ENCODE measurements at places on chromosomes 2 and 18.

DNA sequence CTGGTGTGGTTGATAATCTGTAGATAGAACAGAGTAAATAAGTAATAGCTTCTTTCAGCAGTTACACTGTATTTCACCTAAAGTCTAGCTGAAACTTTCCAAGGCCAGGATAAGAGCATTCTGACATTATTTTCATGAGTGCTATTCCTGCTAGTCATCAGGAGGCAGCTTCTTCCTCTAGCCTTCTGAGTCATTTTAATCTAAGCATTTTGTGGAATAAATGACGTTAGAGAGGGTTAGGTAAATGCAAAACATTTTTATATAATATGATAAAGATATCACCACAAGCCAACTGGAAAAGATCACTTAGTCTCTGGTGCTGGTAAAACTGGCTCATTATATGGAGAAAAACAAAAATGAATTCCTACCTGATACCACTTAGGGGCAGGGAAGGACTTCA lies 138.5 kb downstream of the MEP1B start:
- DNase-seq, result no peak

- no peak for DNase-seq
These were observed 353.9 kb upstream of the SPHKAP start for GRCh38 chr2:228535396-228535795.

DNA sequence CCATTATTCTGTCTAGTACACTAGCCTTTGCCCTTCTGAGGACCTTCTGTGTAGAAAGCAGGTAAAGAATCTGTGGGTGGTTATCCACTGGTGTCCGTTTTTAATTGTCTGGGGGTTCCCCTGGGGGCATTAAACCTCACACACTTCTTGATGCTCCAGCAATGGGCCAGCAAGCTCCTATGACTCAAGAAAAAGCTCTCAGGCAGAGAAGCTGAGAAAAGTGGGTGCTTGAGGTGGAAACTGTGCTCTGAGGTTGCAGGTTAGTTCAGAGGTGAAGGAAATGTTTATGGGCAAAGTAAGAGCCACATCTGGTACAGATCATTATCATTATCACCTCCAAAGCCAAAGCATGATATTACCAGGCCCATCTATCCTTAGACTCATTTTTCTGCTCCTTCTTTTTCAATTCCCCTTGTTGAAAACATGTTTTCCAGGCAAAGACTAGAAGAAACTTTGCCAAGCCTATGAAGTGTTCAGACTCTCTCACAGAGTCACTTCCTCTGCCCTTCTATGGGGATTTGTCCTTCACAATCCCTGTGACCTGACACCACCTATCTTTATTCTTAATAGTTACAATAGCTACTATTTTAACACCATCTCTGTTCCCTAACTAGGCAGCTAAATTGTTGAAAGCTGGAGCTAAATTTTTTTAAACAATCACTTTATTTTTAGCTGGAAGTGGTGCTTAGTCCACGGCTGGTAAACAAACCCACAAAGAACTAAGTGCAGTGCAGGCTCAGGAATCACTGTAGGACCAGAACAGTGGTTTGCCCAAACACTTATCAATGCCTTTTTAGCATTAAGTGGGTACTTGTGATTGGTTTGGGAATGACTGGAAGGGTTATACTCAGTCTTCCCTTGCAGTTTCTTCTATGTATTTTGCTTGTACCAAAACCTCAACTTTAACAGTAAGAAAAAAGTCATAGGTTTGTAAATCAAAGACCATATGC lies 512.8 kb upstream of the POU3F3 start:
- DNase-seq, result no peak

- DNase-seq, result no peak
These were observed 375.6 kb upstream of the LRATD1 start for GRCh38 chr2:14256890-14257289.

DNA sequence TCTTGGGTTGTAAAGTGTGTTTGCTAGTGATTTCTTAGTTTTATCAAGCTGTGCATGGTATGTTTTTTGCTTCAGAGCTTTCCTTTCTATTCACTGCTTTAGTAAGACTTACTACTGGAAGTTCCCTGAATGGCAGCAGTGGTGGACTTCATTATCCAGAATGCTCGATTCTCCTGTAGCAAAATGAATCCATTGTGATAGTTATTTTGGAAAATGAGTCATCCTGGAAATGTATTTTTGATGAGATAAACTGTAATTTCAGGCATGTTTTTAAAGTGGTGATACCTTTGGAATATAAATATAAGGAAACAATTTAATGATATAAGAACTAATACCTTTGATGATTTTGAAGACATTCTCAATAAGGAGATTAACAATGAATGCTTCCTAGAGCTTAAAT lies 387.1 kb downstream of the PTPRM start:
- DNase-seq, result no peak

GRCh38 chr2:239371726-239372686 lies 28.8 kb downstream of the HDAC4 start:
- DNase-seq, result no peak

DNA sequence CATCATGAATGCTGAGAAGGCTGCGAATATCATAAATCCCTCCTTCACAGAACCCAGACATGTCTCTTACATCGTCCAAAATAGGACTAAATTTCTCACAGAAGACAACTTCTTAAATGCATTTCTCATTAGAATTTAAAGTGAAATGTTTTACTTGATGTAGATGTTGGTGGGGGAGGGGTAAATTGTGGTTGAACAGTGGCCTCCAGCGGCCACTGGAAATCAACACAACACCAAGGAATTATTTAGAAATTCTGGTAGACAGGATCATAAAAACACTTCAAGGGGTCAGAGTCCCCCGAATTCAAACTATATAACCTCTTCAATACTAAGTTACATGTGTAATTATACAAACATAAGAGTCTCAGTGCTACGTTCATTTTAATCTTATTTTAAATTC lies 135.9 kb downstream of the ABCA12 start:
- no peak for DNase-seq

- DNase-seq, result no peak
These were observed 11.0 kb upstream of the KYNU start for GRCh38 chr2:142866426-142866825.

- no peak for DNase-seq
These were observed 36.2 kb downstream of the WIPF1 start for GRCh38 chr2:174561283-174561971.
